ENCODE measurements at places on chromosomes 2 and 18.

DNA sequence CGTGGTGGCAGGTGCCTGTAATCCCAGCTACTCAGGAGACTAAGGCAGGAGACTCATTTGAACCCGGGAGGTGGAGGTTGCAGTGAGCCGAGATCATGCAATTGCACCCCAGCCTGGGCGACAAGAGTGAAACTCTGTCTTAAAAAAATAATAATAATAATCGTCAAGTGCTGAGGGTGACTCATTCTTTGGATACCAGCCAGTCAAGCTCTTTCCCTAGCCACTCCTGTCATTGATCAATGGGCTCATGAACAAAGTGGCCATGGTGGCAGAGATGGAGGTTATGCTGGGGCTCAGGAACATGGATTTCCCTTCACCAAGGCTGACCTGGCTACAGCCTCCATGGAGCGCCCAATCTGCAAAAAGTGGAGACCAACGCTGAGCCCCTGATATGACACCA is 94.5 kb upstream of the HAAO start:
- DNase-seq = no peak

GRCh38 chr2:111007757-111008688 is 112.7 kb upstream of the BCL2L11 start:
- DNase-seq = no peak

GRCh38 chr18:41756141-41756540 is 198.9 kb upstream of the PIK3C3 start:
- DNase-seq = no peak

- no peak for DNase-seq
Measured at GRCh38 chr18:78796693-78797455, 182.7 kb upstream of the SALL3 start.

- no peak for DNase-seq
Measured at GRCh38 chr2:173264151-173264550, 90.5 kb upstream of the CDCA7 start.

DNA sequence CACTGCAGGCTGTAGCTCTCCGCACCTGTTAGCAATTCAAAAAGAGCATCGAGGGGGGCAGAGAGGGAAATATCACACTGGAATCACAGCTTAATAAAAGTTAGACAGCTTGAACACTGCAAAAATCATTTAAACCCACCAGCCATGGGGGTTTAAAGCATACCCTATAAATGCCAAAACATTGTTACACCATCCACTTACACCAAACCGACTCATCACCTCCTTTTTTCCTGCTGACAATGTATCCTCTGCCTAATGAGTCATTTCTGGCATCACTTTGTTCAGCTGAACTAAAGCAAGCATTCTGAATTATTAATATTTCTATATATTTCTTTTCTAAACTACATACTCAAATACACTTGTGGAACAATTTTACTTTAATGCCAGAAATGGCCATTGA is 21.6 kb downstream of the MC4R start:
- DNase-seq = no peak

DNA sequence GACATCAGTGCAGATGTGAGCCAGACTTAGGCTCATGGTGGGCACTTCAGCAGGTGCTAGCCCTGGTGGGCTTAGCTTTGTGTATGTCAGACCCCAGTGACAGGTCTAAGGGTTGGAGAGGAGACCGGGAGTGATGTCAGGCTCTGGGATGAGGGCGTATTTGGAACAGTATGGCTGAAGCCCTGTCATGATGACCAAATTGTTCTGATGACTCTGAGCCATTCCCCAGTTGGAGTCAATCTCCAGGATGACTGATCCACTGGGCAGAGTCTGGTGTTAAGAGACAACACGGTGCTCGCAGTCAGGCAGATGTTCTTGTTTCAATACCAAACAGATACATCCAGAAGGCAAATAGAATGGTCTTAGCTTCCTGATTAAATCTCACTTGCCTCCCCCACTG is 241.5 kb downstream of the SOX11 start:
- no peak for DNase-seq

- no peak for DNase-seq
Measured at GRCh38 chr2:45796500-45796899, 145.0 kb downstream of the PRKCE start.

DNA sequence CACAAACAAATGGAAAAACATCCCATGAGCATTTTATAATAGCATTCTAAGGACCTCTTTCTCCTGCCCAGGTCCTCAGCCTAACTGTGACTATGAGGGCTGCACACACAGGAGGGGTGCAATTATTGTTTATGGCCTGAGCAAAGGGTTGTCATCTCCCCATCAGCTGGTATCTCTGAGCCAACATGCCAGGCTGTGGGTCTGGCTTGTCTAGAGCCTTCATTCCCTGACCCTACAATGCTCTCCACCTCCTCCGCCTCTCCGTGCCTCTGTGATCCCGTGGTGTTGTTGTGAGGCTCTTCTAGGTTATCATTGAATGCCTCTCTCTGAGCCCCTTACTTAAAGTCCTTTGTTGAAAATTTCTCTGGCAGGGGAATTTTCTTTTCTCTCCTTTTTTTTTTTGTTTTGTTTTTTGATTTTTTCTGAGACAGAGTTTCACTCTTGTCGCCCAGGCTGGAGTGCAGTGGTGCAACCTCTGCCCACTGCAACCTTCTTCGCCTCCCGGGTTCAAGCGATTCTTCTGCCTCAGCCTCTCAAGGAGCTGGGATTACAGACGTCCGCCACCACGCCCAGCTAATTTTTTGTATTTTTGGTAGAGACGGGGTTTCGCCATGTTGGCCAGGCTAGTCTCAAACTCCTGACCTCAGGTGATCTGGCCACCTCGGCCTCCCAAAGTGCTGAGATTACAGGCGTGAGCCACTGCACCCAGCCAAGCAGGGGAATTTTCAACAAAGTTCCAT is 126.4 kb downstream of the SMAD7 start:
- DNase-seq = no peak

- DNase-seq = no peak
Measured at GRCh38 chr2:46711156-46711555, 204.4 kb downstream of the MCFD2 start.

DNA sequence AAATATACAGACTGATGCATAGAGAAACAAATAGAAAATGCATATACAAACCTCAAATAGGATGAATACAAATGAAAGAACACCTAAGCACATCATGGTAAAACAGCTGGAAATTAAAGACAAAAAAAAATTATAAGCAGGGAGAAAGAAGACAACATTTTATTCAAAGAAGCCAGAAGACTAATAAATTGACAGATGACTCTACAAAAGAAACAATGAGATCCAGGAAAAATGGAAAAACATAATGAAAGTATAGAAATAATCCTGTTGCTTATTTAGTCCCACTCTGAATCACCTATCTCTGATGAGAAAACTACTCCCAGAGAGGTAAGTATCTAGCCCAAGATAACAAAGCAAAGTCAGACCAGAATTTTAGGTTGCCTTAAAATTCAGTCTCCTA is 143.4 kb downstream of the RBM43 start:
- no peak for DNase-seq

DNA sequence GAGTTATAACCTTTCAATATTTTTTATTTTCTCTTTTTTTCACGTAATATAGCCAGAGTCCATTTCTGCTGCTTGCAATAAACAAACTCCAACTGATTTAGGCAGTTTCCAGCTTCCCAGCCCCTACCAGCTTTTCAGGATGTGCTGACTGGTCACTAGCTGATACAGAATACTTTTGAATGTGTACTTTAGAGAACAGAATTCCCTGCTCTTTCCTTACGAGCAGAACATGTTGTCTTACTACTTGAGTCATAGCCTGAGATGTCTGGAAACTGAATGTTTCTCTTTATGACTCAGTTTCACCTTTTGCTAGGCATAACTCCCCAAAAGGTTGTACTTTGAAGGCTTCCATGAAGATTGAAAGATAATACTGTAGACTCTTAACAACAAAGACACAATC is 44.5 kb upstream of the KCNE4 start:
- DNase-seq = no peak

DNA sequence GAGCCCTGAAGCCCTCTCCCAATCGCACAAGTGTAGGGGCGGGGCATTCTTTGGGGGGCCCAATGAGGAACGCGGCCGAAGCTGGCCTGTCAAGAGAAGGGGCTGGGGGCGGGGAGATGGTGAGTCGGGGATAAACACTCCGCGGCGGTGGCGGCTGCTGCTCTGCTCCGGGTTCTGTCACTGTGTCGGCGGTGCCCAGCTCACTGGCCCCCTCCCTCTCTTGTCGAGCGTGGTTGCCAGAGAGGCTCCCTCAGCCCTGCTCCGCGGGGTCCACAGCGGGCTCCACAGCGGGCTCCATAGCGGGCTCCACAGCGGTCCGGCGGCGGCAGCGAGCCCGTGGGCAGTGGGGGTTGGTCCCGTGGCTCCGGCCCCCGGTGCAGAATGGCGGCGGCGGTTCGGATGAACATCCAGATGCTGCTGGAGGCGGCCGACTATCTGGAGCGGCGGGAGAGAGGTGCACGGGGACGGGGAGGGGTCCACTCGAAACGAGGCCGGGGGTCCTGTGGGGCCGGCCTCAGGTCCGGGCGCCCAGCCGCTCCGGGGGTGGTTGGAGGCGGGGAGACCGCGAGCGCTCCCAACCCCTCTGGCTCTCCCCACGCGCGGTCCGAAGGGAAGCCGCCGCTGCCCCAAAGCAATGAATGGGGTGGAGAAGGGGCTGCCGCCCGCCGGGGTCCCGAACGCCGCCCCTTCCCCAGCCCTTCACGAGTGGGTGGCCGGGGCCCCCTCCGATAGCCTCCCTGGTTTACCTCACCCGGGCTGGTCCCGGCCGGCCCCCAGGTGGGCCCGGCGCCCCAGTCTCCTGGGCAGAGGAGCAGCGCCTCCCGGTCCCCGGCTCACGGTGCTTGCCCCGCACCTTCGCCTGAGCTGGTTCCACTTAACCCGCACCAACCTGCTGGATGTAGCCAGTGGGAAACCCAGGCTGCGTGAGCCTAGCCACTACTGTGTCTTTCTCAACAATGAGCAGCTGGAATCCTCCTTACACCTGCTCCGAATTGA is at the start of gene MXD1:
MXD1 (plus strand) TSS at position 160 of the 996 bp plus-strand sequence; CDS start at position 382, 222 bp downstream.
- peak; percentile 23 for DNase-seq

GRCh38 chr2:17181051-17181752 is 337.0 kb downstream of the RAD51AP2 start:
- no peak for DNase-seq

DNA sequence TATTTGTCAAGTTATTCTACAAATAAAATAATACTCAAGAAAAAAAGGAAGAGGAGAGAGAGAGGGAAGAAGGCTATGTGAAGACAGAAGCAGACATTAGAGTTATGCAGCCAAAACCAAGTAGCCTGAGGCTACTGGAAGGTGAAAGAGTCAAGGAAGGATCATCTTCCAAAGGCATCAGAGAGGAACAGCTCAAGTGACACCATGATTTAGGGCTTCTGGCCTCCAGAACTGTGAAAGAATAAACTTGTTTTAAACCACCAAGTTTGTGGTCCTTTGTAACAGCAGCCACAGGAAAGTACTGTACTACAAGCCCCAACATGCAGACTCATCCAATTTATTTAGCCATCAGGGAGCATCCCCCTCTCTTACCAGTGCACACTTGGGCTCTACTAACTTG is 788.5 kb upstream of the LRRTM1 start:
- DNase-seq = no peak

GRCh38 chr2:235584638-235585007 is 90.8 kb downstream of the AGAP1 start:
- no peak for DNase-seq

- DNase-seq = no peak
Measured at GRCh38 chr2:50613161-50613560, 418.8 kb downstream of the NRXN1 start.

- DNase-seq = no peak
Measured at GRCh38 chr2:140586379-140586778, 1544.4 kb downstream of the LRP1B start.

DNA sequence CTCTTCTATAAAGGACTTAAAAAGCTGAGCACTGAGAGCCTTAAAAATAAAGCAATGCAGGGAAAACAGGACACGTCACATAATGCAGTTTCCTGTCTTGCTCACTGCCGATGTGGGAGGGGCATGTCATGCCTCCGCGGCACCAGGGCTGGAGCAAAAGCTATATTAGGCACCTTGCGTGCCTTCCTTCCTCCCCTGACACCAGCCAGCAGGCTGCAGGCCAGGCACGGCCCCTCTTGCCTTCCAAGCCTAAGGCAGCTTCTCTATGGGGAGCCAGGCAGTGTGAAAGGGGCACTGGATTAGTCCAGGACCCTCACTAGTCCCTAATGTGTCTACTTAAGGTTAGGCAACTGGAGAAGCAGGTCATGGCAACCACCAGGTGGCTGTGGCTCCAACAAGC is 26.3 kb downstream of the MRPL35 start:
- DNase-seq = peak; percentile 37

- DNase-seq = no peak
Measured at GRCh38 chr2:84879584-84880394, 1.1 kb downstream of the TRABD2A start.

- no peak for DNase-seq
Measured at GRCh38 chr2:66888791-66889631, 454.1 kb downstream of the MEIS1 start.

GRCh38 chr2:74537140-74537539 is 7.4 kb downstream of the HTRA2 start:
- no peak for DNase-seq

- no peak for DNase-seq
Measured at GRCh38 chr2:99974682-99975375, 167.6 kb downstream of the AFF3 start.

DNA sequence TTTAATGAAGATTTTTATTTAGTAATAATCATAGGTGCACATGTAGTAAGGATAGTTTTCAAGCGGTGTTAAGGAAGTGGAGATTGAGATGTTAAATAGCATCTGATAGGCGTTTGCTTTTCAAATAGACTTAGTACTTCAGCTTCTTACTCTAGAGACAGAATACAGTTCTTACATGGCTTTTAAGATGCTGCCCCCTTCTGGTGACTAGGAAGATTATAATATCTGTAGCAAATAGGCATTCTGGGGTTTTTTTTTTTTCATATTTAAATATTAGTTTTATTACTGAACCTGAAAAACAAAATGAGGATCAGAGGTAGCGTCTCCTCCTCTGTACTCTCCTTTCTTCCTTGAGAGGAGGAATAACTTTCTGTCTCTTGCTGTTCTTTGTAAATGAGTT is 100.2 kb downstream of the AGAP1 start:
- DNase-seq = peak; percentile 48

GRCh38 chr2:241194811-241195210 is 6.3 kb downstream of the ANO7 start:
- no peak for DNase-seq

- no peak for DNase-seq
Measured at GRCh38 chr18:23317975-23318675, 135.0 kb upstream of the RIOK3 start.

- DNase-seq = no peak
Measured at GRCh38 chr2:47870641-47871540, 35.4 kb downstream of the FBXO11 start.

- DNase-seq = no peak
Measured at GRCh38 chr2:88088999-88089398, 21.4 kb downstream of the SMYD1 start.
